ENCODE measurements at places on chromosomes 4 and X.

DNA sequence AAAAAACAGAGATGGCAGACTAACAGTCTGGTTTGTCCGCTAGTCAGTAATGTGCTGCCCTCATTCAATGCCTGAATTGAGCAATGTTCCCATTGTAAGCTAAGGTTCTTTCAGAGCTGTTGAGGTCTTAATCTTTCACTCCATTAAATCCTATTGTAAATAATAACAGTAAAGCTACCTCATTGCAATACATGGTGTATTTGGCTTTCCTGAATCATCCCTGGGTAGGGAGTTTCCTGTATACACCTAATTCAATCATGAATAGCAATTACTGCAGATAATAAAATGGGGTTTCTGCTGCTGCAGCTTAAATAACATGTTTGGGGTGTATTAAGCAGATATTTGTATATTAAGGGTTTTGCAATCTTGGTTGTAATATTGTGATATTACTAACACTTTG, 1100.2 kb upstream of the INTU start:
- DNase-seq, result no peak

DNA sequence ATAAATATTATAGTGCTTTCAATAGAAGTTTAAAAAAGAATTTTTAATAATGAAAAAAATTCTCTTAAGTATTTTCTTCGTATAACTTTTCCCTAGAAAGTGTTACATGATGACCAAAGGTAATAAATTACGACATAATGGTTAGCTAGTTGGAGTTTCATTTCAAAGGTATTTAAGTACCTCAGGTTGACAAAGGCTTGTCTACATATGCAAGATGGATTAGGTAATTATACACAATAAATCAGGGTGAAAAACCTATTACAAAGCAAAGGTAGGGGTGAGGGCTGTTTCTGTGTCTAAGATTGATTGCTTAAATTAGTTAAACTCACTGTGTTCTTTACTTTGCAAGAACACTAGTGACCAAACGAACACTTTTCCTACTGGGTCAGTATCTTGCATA, 508.5 kb upstream of the FAT1 start:
- no peak for DNase-seq

- DNase-seq, result no peak
Measured at GRCh38 chrX:39633293-39633692, 464.5 kb downstream of the BCOR start.

DNA sequence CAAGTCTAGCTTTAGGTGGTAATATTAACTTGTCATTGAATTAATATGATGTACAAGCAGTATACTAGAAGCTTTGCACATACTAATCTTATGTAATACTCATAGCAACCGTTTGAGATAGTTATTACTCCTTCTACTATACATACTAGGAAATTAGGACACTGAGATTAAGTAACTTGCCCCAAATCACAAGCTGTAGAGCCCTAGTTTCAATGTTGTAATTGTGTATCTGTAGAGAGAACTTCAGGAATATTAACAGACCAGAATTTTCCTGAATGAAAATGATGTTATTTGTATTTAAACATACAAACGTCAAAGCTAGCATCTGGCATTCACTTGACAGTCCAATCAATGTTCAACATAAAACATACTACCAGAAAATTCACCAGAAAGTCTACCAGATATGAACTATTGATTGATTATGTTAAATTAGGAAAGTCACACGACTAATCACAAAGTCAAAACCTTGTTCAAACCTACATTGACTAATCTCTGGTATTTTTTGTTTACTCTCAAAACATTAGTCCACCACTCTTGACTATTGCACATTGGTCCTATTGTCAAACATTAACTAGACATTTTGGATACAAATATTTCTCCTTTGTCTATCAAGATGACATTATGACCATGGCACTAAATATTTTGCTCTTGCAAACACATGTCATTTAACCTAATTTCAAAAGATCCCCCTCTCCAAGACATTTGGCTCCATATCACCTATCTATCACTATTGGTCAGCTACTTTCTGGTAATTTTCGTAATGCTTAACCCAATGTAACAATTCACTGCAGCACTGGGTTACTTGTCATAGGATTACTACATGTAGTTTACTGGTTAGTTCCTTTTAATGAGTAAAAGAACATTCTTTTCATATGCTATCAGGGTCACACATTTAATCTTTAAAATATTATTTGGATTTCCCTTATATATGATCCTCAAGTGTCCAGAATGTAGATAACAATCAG, 100.7 kb downstream of the GPC3 start:
- DNase-seq, result no peak

GRCh38 chr4:144300616-144301015, 160.1 kb upstream of the GYPA start:
- DNase-seq, result no peak

DNA sequence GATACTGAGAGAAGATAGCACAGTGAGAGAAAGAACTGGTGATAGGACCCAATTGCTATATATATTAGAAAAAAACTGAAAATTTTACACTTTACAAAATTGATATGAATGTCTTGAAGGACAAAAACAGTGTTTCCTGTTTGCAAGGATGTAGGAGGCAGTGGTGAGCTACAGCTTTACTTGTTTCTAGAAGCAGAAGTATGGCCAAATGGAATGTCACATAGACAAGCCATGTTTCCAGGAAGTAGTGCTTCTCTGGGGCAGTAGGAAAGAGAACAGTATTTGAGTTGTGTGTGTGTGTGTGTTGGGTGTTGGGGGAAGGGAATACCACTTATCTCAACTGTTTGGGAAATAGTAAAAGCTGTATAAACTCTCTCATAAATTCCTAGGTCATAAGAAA, 60.9 kb upstream of the IBSP start:
- no peak for DNase-seq

DNA sequence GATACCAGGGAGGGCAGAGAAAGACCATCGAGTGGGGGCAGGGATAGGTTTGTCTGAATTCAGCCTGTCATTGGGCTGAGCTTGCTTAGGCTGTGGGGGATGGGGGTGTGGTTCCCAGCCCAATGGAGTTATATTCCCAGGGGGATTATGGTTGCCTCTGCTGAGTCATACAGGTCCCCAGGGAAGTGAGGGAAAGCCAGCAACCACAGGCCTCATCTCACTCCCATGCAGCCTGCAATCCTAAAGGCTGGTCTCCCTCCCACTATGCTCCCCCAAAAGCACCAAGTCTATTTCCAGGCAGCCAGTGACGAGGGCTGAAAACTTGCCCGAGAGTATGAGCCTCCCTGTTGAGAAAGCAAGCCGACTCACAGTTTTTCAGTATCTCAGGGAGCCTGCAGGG, 39.3 kb downstream of the AFM start:
- no peak for DNase-seq

GRCh38 chr4:146191766-146192458, 16.4 kb downstream of the LSM6 start:
- DNase-seq, result no peak

GRCh38 chr4:49516796-49517195, 530.7 kb downstream of the CWH43 start:
- DNase-seq, result no peak

GRCh38 chrX:71466979-71467523, 65.9 kb upstream of the OGT start:
- no peak for DNase-seq
